ENCODE measurements at places on chromosomes 5 and 9. TPM values are rescaled to one million over a fixed set of nuclear protein-coding genes. Genes with fewer than 3 reads are reported as not detected.

The OLFML2A gene
- 33.7 TPM for total RNA-seq

The PTGDS gene
- total RNA-seq: 43.3 TPM

The SPTAN1 gene
- 573 TPM for total RNA-seq

The ITGA2 gene
- 25.0 TPM for total RNA-seq

The HAPLN1 gene
- 1.8 TPM for total RNA-seq

The OR4F3 gene
- total RNA-seq: 0.23 TPM

The SREK1 gene
- total RNA-seq: 178 TPM

All from metanephros (tissue), 2 donors.